HFF-Myc (cell line): ENCODE measurements at places on chromosomes 7 and 10.

- no peak for DNase-seq
These were observed 35.2 kb upstream of the LYZL1 start for GRCh38 chr10:29253690-29254029.

- no peak for DNase-seq
These were observed 1.5 kb upstream of the NCOA4 start for GRCh38 chr10:46031648-46032532.

DNA sequence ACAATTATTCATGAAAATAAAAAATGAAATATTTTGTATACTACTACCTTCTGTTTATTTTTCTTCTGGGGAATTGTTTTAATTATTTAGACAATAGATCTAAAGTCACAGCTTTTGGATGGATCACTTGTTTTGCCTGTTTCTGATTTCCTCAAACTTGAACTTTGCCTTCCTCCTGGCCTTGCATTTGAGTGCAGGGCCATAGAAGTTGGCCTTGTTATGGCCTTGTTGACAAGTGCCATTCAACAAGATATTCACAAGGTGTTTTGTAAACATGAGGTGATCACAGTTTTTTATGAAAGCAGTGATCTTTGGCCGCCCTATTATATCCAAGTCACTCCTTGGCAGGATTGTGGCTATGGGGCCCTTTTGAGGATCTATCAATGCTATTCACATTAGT is 4.6 kb downstream of the ZNF22 start:
- DNase-seq: no peak

DNA sequence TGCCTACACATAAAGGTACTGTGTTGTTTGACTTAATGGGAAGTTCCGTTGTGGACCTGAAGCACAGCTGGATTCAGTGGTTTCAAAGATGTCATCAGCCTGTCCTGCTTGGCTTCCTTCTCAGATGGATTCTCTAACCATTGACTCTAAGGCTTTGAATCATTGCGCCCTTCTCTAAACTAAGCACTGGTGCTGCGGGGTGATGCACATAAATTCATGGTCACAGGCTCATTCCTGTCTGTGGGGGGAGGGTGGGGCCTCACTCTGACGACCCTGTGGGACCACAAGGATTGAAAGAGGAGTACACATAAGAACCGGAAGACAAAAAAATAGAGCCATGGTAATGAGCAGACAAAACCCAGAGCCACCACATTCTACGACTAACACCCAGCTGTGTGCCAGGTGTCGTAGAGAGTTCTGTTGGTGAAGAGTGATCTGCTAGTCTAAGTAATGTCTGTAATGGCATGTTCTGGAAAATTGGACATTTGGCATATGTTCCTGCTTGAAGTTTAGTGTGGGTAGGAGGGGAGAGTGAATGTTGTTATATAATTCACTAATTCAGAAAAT is 97.3 kb upstream of the YAE1 start:
- no peak for DNase-seq

DNA sequence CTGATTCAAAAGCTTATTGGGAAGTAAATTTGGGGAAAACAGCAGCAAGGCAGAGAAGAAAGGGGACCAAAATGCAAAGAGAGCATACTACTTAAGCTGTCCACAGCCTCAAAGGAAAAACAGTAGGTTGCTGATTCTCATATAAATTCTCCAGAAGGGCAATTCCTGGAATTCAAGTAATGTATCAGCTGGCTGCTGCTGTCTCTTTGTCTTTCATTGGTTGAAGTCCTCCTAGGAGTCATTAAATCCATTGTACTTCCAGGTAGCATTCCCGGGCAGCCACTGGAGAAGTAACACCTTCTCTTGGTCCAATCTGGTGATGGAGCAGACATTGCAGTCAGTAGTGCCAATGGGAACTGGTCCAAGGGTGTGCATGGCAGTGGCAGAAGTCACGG is 22.7 kb downstream of the BET1 start:
- no peak for DNase-seq

GRCh38 chr7:19336836-19337383 is 191.7 kb upstream of the FERD3L start:
- no peak for DNase-seq

DNA sequence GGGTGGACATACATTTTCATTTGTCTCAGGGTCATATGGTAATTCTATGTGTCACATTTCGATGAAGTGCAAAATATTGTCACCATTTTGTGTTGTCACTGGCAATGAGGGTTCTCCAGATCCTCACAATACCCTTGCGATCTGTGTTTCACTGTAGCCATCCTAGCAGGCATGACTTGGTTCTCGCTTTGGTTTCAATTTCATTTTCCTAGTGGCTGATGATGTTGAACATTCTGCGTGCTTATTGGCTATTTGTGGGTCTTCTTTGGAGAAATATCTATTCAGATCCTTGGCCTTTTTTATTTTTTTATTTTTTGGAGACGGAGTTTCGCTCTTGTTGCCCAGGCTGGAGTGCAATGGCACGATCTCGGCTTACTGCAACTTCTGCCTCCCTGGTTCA is 24.8 kb upstream of the MNX1 start:
- no peak for DNase-seq

- DNase-seq: no peak
These were observed 665 bp downstream of the INSYN2A start for GRCh38 chr10:127195571-127196281.

DNA sequence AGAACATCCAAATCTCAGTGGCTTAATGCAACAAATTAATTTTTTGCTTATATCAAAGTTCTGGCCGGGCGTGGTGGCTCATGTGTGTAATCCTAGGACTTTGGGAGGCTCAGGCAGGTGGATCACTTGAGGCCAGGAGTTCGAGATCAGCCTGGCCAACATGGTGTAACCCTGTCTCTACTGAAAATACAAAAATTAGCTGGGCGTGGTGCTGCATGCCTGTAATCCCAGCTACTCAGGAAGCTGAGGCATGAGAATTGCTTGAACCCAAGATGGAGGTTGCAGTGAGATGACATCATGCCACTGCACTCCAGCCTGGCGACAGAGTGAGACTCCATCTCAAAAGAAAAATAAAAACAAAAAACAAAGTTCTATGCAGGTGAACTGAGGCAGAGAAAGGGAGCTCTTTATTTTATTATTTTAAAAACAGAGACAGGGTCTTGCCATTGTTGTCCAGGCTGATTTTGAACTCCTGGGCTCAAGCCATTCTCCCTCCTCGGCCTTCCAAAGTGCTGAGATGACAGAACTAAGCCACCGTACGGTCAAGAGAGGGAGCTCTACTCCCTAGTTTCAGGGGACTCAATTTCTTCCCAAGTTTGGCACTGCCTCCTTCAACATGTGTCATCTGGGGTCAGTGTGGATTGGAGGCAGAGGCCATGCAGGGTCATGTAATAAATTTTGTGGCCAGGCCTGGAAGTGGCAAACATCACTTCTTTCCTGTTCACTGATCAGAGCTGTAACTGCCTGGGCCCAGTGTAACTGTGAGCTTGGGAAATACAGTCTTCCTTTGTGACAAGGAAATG is 2.4 kb downstream of the ADCK2 start:
- DNase-seq: peak; percentile 50
